ENCODE measurements at places on chromosomes 11 and 22.
A peak's percentile ranks its signal among the peaks of the same experiment; 100 is the strongest.

DNA sequence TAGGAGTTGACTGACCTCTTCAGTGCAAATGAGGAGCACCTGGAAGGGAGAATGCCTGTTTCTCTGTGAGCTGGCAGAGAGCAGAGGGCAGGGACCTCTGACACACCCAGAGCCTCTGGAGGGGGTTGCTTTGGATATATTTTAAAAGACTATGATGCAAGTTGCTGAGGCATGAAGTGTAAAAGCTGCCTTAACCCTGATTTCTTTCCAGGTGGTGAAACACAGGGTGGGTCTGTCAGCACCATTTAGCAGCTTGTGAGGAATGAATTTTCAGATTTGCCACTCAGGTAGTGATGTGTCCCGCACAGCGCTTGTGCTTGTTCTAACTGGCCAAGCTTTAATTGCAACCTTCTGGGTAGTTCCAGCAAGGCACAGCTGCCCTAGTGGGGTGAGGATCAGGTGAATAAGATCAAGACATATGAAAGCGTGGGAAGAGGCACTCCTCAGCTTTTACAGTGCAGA is 90.2 kb downstream of the SWAP70 start:
- peak; percentile 30 for DNase-seq

GRCh38 chr11:46894961-46895360 is 23.4 kb downstream of the LRP4 start:
- no peak for DNase-seq

DNA sequence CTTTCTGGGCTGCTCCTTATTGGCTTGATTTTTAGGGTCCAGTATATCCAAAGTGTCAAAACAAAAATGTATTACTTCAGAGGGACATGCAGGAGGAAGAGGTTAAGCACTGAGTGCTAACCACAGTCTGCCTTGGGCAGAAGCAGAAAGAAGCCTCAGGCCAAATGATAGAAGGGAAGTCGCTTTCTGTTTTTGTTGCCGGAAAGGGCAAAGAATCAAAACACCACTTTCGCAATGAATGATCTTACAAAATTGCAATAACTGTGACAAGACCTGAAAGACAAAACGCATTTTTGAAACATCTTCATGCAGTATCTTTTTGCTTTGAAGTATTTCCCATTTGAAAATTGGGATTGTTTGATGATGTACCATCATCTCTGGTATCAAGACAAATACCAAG is 70.1 kb upstream of the PICALM start:
- DNase-seq = peak; percentile 94

- DNase-seq = no peak
These were observed 19.5 kb downstream of the CNTF start for GRCh38 chr11:58641803-58642581.

DNA sequence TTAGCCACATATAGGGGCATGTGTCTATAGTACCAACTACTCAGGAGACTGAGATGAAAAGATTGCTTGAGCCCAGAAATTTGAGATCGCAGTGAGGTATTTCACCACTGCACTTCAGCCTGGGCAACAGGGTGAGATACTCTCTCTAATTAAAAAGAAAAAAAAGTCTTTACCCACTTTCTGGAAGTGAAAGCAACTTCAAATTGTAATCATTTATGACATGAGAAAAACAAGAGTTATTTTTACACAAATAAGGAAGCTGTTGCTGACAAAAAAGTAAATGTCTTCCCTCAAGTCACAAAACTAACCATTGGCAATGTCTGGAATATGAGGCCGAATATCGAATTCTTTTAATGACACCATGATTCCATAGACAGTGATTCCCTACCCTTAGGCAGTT is 71.4 kb downstream of the GLYATL1 start:
- no peak for DNase-seq

DNA sequence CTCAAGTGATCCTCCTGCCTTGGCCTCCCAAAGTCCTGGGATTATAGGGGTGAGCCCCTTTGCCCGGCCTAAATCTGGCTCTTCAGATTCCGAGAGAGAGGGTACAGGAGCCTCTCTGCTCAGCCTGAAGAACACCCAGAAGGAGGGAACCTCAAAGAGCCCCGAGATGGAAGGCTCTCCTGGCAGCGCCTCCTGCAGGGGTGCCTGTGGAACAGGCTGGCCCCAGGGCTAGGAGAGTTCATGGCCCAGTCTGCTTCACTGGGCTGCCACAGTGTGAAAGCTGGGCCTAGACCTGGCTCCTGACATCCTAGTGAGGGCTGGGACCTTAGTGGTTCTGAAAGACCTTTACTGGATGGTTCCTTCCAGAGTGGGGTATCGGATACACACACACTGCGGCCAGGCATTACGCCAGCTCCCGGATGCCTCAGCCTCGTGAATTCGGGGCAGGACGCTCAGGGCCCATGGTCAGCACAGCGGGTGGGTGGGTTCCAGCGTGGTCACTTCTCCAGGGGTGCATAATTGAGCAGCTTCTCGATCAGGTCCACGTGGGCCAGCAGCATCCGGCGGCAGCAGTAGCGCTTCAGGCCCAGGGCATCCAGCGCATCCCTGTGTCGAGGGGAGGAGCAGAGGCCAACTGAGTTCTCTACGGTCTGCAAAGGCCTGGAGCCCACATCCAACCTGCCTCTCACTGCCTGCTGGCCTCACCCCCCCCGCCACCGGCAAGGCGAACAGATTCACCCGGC is 2.3 kb downstream of the POLR2L start:
- no peak for DNase-seq

DNA sequence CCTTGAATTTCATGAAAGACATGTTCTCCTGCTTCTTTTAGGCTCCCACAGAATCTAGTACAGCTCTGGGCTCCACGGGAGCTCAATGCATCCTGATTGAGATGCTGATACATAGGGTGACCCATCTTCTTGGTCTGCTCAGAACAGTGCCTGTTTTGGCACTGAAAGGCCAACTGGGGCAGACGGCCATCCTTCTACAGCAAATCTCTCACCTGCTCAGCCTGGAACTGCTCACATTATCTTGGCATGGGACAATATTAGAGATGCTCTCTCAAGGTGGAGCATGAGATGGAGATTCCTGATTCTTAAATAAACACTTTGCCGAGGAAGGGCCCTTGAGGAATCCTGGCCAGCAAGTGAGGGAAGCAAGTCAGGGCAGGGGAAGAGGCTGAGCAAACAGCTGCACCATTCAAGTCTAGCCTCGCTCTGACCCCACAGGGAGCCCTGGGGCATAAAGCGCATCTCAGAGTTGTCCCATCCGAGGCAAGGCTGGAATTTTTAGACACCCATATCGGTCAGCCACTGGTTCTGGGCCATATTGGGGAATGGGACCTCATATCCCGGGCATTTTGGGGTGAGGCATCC is 58.4 kb upstream of the CSNK2A3 start:
- no peak for DNase-seq

GRCh38 chr11:57424792-57425564 is 1.9 kb downstream of the SLC43A3 start:
- DNase-seq = peak; percentile 99

DNA sequence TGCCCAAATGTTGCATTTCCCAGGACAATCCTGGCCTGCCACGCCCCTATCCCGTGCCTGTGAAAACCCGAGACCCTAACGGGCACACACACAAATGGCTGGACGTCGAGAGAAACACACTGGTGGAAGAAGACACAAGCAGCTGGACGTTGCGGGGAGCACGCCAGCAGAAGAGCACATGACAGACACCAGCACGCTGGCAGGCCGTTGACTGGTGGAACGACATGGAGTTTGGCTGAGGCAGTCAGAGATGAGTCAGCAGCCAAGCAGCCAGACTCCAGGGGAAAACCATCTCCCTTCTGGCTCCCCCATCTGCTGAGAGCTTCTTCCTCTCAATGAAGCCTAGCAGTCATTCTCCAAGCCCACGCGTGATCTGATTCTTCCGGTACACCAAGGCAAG is 606.7 kb upstream of the LRRC4C start:
- no peak for DNase-seq

GRCh38 chr11:71454470-71455113 is 1.6 kb downstream of the NADSYN1 start:
- DNase-seq = no peak

- DNase-seq = no peak
These were observed 88.7 kb downstream of the PKNOX2 start for GRCh38 chr11:125253289-125253688.

GRCh38 chr11:11992257-11993212 is 15.9 kb downstream of the DKK3 start:
- DNase-seq = no peak

DNA sequence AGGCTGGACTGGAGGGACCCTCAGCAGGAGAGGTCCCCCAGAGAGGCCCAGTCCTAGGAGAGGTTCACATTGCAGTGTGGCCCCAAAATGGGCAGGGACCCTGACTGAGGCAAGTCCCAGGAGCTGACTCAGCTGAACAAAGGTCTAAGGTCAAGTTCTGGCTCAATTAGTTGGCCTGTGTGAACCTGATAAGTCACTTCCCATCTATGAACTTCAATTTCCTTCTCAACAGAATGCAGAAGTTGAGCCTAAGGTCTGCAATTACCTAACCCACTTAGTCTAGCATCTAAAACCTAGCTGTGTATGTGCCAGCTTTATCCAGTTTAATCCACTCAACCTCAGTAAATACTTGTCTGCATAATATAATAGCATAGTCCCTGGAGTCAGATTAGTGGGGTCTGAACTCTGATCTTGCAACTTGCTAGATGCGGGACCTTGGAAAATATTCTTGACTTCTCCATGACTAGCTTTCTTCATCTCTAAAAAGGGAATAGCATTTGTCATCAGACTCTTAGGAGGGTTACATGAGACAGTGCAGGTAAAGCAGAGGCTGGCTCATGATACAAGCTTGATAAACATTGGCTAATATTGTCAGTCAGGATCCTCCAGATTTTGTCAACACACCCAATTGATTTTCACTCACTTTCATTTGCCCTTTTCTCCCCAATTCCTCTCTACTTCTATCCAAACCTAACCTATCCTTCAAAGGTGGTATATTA is 465.5 kb downstream of the INSC start:
- DNase-seq = peak; percentile 66

DNA sequence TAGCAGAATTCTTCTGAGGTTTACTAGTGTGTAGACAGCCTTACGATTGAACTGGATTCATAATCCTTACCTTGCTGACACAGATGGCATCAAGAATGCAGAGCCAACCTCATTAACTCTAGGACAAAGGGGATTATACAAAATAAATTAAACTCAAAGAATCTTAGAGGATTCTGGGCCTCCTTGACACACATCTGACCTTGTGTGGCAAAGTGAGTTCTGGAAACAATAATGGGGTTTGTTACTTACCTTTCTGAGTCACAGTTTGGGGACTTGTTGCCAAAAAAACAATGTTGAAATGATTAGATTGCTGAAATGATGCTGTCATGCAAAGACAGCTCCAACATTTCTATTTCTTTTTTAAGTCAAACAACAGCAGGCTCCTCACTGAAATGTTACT is 179.1 kb upstream of the ISX start:
- no peak for DNase-seq

- no peak for DNase-seq
These were observed 634.3 kb downstream of the OPCML start for GRCh38 chr11:132898021-132898420.

- DNase-seq = no peak
These were observed 11.8 kb downstream of the CELSR1 start for GRCh38 chr22:46525389-46526243.

GRCh38 chr11:27972522-27973170 is 135.3 kb downstream of the KIF18A start:
- no peak for DNase-seq

GRCh38 chr11:27945348-27945747 is 162.6 kb downstream of the KIF18A start:
- DNase-seq = no peak

GRCh38 chr11:128573638-128574037 is 13.7 kb downstream of the ETS1 start:
- no peak for DNase-seq

DNA sequence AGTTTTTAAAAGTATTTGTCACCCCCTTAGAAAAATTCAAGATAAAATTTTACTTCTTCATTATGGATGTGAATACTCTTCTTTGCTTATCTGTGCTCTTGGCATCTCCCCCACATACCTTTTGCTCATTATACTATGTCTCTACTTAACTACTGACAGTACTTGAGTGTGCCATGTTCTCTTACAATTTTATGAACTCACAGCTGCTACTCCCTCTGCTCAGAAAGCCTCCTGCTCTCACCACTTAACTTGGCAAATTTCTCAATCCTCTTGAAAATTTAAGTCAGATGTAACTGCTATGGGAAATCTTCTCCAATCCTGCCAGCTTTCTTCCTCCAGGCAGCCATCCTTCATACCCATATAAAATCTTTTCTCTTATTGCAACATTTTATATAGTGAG is 163.4 kb downstream of the CNTN5 start:
- no peak for DNase-seq

- no peak for DNase-seq
These were observed 619 bp downstream of the SART1 start for GRCh38 chr11:65962141-65962564.

- peak; percentile 55 for DNase-seq
These were observed 22.1 kb upstream of the SYT7 start for GRCh38 chr11:61602775-61603569.

GRCh38 chr11:82796998-82797961 is 63.6 kb upstream of the FAM181B start:
- no peak for DNase-seq

- DNase-seq = no peak
These were observed 115.4 kb downstream of the BRD1 start for GRCh38 chr22:49712195-49712791.

DNA sequence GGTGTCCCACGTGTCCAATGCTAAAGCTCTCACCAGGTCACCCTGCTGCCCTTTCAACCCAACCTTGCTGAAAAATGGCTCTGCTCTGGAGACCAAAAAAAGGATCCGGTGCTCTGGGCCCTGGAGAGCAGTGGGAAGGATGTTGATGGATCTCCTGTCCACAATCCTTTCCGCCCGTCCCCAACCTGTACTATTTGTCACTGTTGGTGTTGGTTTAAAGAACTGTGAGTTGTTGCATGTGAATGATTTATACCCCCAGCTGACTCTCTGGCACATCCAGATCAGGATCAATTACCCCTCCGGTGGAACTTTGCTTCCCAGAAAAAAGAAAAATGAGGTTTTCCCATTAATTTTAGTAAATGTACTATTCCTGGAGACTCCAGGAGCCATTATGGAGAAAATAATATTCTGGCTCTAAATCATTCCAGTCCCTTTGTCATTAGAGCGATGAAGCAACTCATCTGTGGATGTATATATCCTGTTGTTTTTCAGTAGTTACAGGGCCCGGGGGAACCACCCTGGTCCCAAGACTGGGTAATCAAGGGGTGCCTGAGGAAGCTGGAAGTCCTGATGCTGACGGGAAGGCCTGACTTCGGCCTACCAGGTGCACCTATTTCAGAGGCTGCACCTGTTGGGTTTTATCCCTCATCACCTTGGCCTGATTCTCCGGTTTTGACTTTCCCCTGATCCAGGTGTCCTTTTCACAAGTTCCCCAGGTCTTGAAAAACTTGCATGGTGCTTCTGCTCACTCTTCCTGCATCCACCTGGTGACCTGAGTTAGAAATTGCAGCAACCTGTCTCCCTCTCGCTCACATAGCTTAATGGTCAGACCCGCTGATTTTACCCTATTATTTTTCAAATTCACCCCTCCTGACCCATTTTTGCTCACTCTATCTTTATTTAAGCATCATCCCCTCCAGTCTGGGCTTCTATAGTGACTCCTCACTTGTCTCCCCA is 209.2 kb upstream of the SEZ6L start:
- no peak for DNase-seq

Data from NB4 (cell line).